ENCODE measurements at places on chromosomes 3 and 15.

GRCh38 chr3:58000306-58001085 lies 7.7 kb upstream of the FLNB start:
- no peak for DNase-seq

DNA sequence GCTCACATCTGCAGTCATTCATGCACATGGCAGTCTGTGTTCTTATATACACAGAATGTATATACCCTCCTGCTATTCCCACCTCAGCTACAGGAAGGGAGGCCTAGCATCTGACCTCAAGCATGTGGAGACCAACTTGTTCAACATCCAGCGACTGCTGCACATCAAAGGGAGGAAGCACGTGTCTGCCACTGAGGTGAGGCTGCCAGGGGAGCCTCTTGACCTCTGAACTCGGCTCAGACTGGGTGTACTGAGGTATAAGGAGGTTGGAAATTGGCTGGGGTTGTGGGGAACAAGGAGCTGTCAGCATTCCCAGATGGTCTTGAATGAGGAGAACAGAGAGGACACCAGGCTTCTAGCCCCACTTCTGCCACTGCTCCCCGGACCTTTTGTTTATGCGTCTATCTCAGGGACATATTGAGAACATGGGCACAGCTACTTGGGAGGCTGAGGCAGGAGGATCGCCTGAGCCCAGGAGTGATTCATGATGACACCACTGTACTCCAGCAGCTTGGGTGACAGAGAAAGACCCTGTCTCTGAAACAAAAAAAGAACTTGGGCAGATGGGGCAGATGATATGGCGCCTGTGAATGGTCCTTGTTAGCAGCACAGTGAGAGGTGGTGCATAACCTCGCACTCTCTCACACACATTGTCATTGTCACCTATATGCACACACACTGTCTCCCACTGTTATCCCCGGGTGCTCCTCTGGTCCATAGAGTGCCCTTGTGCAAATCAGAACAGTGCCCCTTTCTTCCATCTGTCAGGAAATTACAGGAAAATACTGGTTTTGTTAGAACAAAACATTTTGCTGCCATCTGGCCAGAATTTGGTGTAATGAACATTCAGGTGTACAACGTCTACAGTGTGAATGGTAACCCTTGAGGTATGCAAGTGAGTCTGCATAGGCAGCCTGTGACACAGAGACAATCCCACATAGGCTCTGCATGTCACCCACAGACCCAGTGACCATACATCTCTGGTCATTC lies 5.4 kb downstream of the VILL start:
- no peak for DNase-seq

DNA sequence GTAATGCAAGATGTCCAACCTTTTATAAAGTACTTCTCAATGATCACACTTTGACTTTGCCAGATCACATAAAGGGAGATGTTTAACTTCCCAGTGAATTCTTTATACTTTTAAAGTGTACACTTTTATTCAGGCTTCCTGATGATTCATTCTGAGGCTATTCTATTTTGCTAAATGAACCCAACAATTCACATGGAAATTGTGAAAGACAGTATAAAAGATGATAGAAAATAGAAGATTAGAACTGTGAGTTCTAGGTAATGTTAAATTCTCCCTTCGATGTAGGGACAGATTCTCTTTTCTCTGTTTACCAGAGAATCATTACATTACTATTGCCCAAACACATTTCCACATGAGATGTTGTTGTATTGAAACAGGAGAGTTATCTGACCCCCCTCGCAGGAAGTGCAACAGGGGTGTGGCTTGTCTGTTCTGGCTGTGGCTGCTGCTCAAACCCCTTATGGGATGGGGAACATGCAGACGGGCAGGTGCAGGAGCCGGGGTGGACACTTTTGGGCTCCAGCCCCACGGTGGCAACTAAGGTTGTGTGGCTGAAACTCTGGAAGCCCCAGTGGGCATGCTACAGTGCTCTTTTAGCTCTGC lies 131.3 kb upstream of the LRTM1 start:
- DNase-seq, result no peak

- no peak for DNase-seq
These were observed 82.6 kb upstream of the RAP2B start for GRCh38 chr3:153079386-153079785.

GRCh38 chr3:46479696-46480095 lies 15.0 kb upstream of the LTF start:
- no peak for DNase-seq

GRCh38 chr3:13281507-13282357 lies 138.4 kb downstream of the NUP210 start:
- no peak for DNase-seq

DNA sequence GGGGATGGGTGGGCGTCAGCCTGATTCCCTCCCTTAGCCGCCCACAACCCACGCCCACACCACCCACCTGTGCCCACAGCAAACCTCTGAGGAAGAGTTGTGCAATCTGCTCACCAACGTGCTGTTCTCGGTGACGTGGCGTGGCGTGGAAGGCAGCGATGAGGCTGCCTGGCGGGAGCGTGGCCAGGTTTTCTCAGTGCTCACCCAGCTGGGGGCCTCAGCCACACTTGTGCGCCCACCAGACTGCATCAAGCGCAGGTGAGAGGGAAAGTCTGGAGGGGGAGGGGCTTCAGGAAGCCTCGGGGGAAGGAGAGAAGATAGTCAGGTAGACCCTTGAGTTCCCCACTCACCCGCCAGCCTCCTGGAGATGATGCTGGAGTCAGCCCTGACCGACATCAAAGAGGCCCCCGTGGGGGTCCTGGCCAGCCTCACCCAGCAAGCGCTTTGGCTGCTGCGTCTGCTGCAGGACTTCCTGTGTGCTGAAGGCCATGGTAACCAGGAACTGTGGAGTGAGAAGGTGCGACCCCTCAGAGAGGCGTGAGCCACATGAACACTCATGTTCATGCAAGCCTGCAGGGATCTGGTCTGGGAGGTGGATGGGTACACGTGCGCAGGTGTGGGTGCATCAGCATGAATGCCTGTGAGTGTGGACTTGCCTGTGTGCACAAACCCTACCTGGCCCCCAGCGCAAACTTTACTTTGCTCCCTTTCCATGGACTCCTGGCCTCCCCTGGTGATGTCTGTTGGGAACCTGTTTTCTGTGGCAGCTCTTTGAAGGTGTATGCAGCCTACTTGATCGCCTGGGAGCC lies 21.7 kb downstream of the NBEAL2 start:
- no peak for DNase-seq

GRCh38 chr15:88541709-88542341 lies 4.7 kb downstream of the DET1 start:
- no peak for DNase-seq

DNA sequence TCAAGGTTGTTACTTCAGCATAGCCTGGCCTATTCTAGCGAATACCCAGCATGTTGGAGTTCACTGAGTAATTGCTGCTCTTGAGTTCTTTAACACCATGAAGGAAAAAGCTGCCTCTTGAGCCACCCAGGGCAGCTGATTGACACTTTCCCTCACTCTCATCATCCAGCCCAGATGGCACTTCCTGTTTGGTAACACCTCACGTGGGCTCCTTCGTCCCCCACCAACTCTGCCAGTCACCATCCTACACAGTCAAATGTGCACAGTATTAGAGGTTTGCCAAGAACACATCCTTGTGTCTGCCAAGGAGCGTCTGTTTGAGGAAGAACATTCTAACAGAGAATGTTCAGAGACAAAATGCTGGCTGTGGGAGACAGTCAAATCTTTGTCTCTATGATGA lies 266.3 kb downstream of the RPLP1 start:
- DNase-seq, result no peak

DNA sequence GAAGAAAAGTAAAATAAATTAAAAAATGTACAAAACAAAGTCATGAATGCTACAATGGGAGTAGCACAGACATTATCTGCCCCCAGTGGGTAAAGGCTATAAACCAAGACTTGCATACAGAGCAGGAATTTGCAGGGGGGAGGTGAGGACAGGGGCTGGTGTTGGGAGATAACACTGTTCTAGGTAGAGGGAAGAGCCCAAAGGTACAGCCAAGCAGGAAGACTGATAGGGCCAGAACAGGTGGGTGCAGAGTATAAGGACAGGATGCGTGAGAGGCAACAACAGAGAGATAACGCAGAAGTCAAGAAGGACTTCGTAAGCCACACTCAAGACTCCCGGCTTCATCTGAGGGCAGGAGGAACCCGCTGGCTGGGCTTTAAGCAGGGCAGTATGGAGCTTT lies 146.5 kb downstream of the CTNNB1 start:
- DNase-seq, result no peak

DNA sequence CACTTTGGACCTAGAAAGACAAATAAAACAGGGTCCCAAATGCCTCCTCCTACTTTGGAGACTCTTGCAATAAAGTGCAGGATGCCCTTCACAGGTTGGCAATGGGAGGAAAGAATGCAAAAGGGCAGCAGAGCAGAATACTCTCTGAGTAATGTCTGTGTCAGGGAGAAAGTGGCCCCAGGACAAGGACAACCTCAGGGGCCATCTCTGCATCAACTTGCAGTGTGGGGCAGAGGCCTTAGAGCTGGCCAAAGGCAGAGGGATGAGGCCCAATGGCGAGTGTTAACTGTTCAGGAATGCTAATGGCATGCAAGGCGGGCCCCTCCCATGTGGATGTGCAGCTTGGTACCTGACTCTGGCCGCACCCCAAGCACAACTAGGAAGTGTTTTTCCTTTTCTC lies 8.4 kb downstream of the UPK1B start:
- no peak for DNase-seq

DNA sequence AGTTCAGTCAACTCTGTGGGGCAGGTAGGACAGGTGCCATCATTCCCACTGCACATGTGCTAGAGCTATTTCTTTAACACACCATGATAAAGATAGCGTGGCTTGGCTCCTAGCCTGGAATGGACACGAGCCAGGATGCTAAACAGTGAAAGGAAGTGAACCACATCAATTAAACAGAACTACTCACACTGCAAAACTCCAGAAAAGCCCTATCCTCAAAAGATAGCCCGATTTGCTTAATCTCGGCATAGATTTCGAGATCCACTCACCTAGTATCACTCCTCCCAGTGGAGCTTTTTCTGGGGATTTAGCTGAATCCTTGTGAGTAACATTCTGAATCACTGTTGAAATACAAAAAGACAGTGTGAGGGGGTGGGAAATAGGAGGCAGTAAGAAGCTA lies 118.0 kb downstream of the ABI3BP start:
- DNase-seq, result no peak

DNA sequence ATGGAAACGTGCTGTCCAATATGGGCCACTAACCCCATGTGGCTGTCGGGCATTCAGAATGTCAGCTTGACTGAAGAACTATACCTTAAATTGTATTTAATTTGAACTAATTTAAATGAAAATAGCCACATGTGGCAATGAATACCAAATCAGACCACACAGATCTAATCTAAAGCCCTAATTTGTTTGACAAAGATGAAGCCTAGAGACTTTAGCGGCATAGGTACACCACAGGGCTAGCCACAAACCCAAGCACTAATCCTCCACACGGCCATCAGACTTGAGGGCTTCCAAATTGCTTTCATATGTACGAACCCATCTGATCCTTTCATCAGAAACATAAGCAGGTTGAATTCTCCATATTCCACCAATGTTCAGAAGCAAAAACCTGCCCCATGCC lies 81.4 kb downstream of the SHQ1 start:
- DNase-seq, result no peak

DNA sequence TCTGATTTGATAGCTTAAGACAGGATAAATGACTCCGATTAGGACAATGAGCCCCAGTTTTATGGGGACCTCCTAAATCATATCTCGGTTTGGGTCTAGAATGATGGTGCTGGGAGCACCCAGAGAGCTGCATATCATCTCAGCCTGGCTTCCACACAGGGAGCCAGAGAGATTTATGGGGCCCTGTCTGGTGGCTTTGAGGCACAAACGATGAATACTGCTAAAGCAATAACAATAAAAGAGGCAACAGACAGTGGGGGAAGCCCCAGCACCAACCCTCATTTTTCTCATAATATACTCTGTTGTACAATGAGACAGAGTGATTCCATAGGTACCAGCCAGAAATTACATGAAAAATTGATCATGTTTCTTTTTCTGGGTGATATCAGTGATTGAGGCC lies 889.0 kb upstream of the CFAP20DC start:
- DNase-seq, result no peak

GRCh38 chr15:40062816-40063562 lies 24.0 kb upstream of the SRP14 start:
- no peak for DNase-seq

DNA sequence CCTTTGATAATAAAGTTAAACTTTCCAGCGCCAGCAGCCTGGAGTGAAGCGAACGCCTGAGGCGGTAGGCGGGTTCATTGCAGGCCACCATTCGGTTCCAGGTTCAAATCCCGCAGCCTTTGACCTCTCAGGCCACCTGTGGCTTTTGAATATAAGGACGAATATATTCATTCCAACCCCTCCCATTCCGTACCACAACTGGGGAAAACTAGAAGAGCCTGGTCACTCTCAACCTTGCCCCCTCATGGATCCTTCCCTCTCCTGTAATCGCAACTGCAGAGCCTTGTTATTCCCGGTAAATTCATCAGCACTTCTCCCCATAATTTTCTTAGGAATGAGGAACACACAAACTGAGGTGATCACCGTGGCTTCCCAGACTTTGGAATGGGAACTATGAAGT lies 35.2 kb downstream of the ZIC4 start:
- no peak for DNase-seq

All from nucleus accumbens (tissue), 56 donors.